Activated naive CD8-positive, alpha-beta T cell treated with anti-CD3 and anti-CD28 coated beads, Interleukin-2, amount 10 ng/mL, durations not matched to agents 7 days and 5 days (primary cell): ENCODE measurements at places on chromosomes 4 and X. TPM values are rescaled to one million over a fixed set of nuclear protein-coding genes. Genes with fewer than 3 reads are reported as not detected.

GRCh38 chr4:86461849-86462248 lies 102.0 kb upstream of the MAPK10 start:
- DNase-seq = no peak

DNA sequence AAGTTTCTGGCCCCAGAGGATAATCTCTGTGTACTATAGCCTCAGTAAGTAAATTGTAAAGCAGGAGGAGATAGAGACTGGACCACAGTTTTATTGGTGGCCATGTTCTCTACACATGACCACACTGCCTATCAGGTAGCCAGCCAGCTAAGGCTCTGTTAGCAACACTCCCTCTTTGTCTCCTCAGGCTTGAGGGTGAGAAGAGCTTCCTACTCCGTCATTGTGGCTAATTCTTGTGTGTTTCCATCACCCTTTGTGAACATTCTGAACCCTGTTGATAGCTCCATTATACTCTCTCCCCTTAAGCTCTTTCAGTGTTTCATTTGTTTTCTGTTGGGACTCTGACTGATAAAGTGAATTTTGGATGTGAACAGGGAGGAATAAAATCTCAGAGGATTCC lies 233.4 kb downstream of the CFAP299 start:
- no peak for DNase-seq

The MTHFD2L gene
- 7.0 TPM for total RNA-seq

The TREX2 gene
- 3.1 TPM for total RNA-seq

The IL1RAPL1 gene
- not detected for total RNA-seq
